ENCODE measurements at places on chromosomes 3 and 15.

GRCh38 chr3:99929745-99930139 is 112.1 kb downstream of the CMSS1 start:
- DNase-seq = no peak

DNA sequence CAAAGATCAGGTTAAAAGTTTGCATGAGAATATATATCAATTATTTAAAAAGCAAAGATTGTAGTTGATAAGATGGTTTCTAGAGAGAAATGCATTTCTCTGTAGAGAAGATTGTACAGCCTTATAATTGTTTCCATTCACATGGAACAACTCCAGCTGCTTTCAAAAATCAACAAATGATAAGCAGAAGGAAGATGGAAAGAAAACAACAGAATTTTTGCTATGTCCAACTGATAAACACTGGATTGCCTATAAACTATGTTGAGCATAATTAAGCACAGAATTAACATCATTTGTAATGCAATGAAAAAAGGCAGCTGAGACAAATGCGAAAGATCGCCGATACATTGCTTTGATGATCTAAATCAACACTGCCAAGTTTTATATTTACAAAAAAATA is 89.0 kb downstream of the C3orf85 start:
- no peak for DNase-seq

GRCh38 chr3:71751602-71752001 is 2.1 kb upstream of the GPR27 start:
- no peak for DNase-seq

GRCh38 chr15:94535298-94536048 is 304.1 kb downstream of the MCTP2 start:
- DNase-seq = no peak

- DNase-seq = no peak
Observed at GRCh38 chr3:169818316-169818715, 5.6 kb upstream of the LRRC34 start.

DNA sequence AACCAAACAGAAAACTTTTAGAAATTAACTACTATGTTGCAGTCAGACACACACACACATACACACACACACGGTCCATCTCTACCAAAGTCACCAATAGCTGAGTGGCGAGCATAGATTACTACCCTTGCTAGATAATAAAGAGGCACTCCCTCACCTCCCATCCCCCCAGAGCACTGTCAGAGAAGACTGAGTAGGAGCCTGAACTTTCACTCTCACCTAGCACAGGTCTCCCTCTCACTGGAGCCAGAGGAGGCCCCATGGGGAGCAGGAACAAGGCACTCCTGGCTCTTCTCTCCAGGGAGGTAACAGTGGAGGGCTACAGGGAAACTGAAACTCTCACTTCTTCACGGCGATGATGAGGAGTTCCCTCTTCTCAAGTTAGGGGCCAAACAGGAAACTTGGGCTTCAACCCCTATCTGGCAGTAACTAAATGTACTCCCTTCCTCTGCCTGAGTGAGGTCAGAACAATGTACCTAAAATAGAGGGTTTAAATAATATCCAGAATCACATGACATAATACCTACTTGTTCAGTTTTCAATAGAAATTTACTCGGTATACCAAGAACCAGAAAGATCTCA is 975.3 kb upstream of the GBE1 start:
- DNase-seq = no peak

DNA sequence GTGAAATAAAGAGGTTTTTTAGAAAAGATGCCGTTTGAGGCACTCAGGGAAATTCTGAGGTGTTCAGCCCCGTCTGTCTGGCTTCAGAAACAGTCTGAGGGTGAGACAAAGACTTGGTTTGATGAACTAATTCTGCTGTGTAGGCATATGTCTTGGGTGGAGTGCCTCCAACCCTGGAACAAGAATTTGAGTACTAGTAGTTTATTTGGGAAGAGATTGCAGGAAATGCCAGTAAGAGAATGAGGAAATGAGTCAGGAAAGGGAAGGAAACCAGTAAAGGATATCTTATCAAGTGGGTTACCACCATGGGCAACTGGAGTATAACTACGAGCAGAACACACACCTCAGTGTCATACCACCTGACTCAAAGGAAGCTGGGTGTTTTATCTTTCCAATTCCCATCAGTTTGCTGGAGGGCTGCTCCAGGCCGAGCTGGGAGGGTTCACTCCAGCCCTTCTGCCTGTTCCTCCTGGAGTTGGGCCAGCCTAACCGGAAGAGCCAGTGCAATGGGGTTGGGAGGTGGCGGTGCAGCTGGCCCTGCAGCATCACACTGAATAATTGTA is 75.3 kb downstream of the TGFBR2 start:
- no peak for DNase-seq

- DNase-seq = no peak
Observed at GRCh38 chr3:170360916-170361315, 3.4 kb downstream of the SKIL start.

Data from anterior cingulate cortex (tissue), 58 donors.